ENCODE measurements at places on chromosomes 13 and 19. TPM values are rescaled to one million over a fixed set of nuclear protein-coding genes. Genes with fewer than 3 reads are reported as not detected.

DNA sequence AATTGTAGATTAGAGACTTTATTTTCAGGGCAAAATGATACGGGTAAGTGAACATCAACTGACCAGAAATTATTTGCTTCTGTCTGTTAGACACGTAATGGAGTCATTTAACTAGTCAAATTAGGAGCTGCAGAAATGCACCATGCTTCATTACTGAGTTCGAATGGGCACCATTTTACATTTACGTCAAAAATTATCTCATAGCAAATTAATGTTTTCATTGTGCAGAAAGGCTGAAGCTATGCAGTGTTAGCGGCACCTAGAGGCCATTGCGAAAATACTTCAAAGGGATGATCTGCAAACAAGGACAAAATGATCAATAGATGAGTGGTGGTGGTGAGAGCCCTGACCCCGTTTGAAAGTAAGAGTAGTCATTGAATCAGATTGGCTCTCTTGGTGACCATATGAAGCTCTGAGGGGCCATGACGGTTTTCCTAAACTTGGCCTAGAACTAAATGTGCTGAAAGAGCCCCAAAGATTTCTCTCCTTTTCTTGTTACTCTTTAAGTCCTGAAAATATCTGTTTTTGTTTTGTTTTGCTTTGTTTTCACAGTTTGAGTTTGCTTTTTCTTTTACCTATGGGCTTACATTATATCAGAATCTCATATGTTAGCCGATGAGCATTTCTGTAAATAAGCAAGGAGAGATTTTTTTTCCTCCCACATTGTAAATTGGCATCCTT is 277.9 kb downstream of the ZNF536 start:
- no peaks in the 10 kb centered on the region for H3K36me3 ChIP-seq
- H3K27me3 ChIP-seq: peaks cover 57% of the 10 kb centered on the region
- no peak overlapping the region for H3K27ac ChIP-seq
- no peaks in the 10 kb centered on the region for H3K4me1 ChIP-seq
- no peak for DNase-seq

GRCh38 chr19:38335949-38336637 is 463 bp downstream of the CATSPERG start:
- H3K27me3 ChIP-seq: no peaks in the 10 kb centered on the region
- peak overlapping the region; percentile 65 for H3K4me3 ChIP-seq
- peaks cover 11% of the 10 kb centered on the region for H3K4me1 ChIP-seq

- no peaks in the 10 kb centered on the region for H3K4me1 ChIP-seq
- no peaks in the 10 kb centered on the region for H3K36me3 ChIP-seq
- H3K4me3 ChIP-seq: no peak overlapping the region
- H3K27me3 ChIP-seq: no peaks in the 10 kb centered on the region
- DNase-seq: no peak
Observed at GRCh38 chr13:21812192-21812626, 141.3 kb downstream of the FGF9 start.

DNA sequence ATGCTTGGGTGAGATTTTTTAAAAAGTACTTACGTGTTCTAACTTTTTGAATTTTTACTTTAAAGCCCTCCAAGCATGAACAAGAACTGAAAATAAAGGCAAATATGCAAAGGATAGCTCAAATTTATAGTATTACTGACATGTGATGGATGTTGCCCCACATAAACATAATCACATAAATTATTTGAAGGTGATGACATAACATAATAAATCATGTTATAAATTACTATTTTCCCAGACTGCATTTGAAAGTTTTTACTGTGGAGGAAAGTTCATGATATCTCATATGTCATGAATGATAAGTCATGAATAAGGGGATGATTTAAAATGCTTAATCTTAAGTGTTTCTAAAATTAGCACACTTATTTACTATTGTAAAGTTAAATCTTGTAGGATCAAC is 705.7 kb upstream of the SLITRK1 start:
- H3K4me3 ChIP-seq: no peak overlapping the region
- no peaks in the 10 kb centered on the region for H3K27me3 ChIP-seq
- H3K4me1 ChIP-seq: no peaks in the 10 kb centered on the region

GRCh38 chr19:42291435-42291810 is 10.5 kb upstream of the PRR19 start:
- no peaks in the 10 kb centered on the region for H3K36me3 ChIP-seq
- H3K4me3 ChIP-seq: no peak overlapping the region
- H3K4me1 ChIP-seq: peaks cover 6% of the 10 kb centered on the region
- H3K27me3 ChIP-seq: no peaks in the 10 kb centered on the region
- no peak for DNase-seq

DNA sequence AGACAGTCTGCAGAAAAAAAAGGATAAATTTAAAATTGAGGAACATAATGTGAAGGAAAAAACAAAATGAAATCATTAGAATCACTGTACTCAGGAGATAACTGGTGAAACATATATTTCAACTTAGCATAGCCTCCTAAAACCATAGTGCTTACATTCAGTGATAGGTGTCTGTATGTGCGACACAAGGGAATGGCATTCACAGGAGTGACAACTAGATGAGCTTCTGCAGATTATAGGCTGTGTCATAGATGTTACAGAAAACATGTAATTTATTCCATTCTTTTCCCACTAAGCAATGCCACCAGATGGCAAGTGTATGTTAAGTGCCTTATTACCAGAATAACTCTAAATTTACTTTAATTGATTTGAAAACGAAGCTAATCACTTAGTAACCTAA is 960.0 kb upstream of the PCDH20 start:
- H3K27ac ChIP-seq: no peak overlapping the region
- no peaks in the 10 kb centered on the region for H3K27me3 ChIP-seq
- DNase-seq: no peak
- no peaks in the 10 kb centered on the region for H3K36me3 ChIP-seq

Gene LILRB5
- total RNA-seq: 14.6 TPM

DNA sequence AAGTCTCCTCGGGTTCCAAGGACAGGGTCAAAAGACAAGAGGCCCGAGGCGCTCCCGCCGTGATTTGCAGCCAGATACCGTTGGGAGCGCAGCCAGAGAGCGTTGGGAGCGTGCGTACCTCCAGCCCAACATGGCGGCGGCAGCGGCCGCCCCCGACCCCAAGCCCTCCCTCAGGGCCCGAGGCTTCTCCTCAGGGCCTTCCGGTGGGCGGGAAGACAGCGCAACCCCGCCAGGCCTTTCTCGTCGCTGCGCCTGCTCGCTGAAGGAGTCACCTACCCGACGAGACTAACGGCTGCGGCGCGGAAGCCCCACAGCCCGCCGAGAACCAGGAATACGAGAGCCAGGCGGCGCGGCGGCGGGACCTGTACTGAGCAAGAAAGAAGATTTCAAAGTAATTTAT is 3.2 kb upstream of the ZNF850 start:
- H3K27ac ChIP-seq: no peak overlapping the region
- H3K4me1 ChIP-seq: peaks cover 18% of the 10 kb centered on the region
- H3K4me3 ChIP-seq: peak overlapping the region; percentile 12
- DNase-seq: peak; percentile 57
- H3K36me3 ChIP-seq: no peaks in the 10 kb centered on the region

Gene HIPK4
- total RNA-seq: 0.14 TPM

DNA sequence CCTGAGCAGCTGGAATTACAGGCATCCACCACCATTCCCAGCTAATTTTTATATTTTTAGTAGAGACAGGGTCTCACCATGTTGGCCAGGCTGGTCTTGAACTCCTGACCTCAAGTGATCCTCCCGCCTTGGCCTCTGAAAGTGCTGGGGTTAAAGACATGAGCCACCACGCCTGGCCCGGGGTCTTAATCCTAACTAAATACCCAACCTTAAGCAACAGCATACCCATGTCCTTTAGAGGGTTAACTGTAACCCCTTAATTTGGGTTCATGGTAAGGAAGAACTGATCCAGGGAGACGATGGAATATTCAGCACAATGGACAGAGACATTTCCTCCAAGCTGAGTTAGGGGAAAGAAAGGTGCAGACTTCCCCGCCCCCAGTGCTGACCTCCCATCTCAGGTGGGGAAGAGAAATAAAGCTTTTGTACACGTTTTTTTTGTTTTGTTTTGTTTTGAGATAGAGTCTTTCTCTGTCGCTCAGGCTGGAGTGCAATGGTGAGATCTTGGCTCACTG is 8.7 kb upstream of the GALP start:
- H3K36me3 ChIP-seq: no peaks in the 10 kb centered on the region
- H3K4me1 ChIP-seq: no peaks in the 10 kb centered on the region
- H3K27me3 ChIP-seq: no peaks in the 10 kb centered on the region
- no peak overlapping the region for H3K4me3 ChIP-seq

Gene GAPDHS
- total RNA-seq: not detected

DNA sequence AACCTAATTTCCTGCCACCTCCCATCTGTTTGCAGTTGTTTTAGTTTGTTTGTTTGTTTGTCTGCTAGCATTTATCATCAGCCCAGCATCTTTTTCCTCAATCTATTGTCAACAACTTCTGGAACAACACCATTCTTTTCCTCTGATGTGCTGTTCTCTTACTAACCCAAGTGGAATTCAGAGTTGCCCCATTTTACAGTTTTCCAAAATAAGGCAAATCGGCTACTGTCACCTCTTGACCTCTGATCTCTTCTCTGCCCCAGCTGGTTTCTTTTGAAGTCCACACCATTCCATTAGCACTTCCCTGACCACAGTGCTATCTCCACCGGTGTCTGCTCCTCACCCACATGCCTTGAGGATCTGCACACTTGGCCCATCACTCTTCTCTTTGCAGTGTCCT is 102.4 kb downstream of the EFNB2 start:
- H3K4me3 ChIP-seq: no peak overlapping the region
- no peaks in the 10 kb centered on the region for H3K27me3 ChIP-seq

DNA sequence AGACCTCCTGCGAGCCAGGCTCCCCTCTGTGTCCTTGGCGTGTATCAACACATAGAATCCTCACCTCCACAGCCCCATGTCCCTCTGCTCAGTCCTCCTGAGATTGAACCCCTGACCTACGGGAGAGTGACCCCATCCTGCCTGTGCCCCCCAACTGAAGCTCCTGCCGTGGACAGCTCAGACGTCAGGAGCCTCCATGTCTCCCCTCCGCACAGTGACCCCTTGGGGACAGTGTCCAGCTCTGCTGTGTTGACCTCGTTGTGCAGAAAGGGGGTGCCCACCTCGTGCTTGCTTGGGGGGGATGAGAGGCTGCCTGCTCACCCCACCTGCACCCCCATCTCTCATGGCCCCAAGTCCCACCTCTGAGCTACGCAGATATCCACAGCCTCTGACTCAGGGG is 490 bp upstream of the SIGLEC9 start:
- H3K27ac ChIP-seq: no peak overlapping the region
- H3K27me3 ChIP-seq: no peaks in the 10 kb centered on the region
- H3K36me3 ChIP-seq: no peaks in the 10 kb centered on the region
- no peak overlapping the region for H3K4me3 ChIP-seq

- peaks cover 8% of the 10 kb centered on the region for H3K4me1 ChIP-seq
- peak overlapping the region; percentile 56 for H3K27ac ChIP-seq
- H3K36me3 ChIP-seq: no peaks in the 10 kb centered on the region
- no peaks in the 10 kb centered on the region for H3K27me3 ChIP-seq
- H3K4me3 ChIP-seq: no peak overlapping the region
Observed at GRCh38 chr19:53659292-53659691, 27.5 kb downstream of the DPRX start.
